ENCODE measurements at places on chromosomes 2 and 18.

DNA sequence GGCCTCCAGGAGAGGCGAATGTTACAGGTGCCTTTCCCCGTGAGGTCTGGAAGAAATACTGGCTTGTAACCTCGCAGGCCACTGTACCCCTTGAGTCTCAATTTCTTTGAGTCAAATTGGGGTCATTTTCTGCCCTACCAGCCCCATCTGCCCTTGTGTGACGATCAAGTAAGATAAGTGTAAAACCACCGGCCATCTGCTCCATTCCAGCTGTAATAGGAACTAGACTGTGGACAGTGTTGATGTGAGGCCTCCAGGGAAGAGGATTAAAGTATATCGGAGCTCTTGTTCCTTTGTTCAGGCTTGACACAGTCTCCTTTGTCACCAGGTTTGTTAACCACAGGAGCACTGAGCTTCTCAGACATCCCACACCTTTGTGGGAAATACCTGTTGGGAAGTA lies 65.6 kb downstream of the MRPS9 start:
- no peak for DNase-seq

GRCh38 chr2:235011607-235011928 lies 59.8 kb downstream of the SH3BP4 start:
- no peak for DNase-seq

- DNase-seq = no peak
Measured at GRCh38 chr2:237715459-237715947, 83.1 kb upstream of the RBM44 start.

GRCh38 chr2:97770445-97770844 lies 57.1 kb downstream of the ZAP70 start:
- DNase-seq = no peak

GRCh38 chr2:118817469-118817868 lies 30.0 kb downstream of the EN1 start:
- DNase-seq = no peak

GRCh38 chr2:193228276-193228675 lies 1033.5 kb upstream of the TMEFF2 start:
- no peak for DNase-seq

- no peak for DNase-seq
Measured at GRCh38 chr2:1780693-1781092, 36.4 kb upstream of the PXDN start.

DNA sequence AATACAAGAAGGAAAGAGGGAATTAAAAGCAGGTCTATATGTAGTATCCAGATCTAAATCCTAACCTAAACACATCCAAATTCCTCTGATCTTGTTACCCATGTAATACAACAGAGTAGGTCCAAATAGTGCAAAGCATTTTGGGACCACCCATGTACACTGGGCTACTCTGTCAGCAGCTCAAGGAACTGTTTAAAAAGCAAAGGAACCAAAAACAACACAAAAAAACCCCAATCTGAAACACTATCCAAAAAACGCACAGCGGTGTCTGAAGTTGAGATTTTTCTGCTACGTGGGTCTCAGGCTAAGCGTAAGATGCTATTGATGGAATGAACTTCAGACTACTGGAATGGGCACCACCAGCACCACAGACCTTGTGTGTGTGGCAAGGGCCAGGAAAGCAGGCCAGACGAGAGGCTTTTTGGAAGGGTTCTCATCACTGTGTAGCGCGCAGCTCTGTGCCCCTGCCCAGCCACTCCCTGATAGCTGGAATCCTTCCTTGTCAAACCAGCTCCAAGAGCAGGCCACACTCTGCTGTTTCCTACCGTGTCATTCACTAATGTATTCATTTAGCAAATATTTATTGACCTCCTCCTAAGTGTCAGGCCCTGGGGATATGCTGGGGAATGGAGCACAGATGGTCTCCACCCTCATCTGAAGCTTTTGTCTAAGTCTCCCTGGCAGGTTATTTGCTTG lies 101.4 kb downstream of the COLEC12 start:
- no peak for DNase-seq

GRCh38 chr2:62284471-62284870 lies 88.6 kb downstream of the B3GNT2 start:
- DNase-seq = no peak

- DNase-seq = no peak
Measured at GRCh38 chr2:47072018-47072691, 83.0 kb downstream of the STPG4 start.

DNA sequence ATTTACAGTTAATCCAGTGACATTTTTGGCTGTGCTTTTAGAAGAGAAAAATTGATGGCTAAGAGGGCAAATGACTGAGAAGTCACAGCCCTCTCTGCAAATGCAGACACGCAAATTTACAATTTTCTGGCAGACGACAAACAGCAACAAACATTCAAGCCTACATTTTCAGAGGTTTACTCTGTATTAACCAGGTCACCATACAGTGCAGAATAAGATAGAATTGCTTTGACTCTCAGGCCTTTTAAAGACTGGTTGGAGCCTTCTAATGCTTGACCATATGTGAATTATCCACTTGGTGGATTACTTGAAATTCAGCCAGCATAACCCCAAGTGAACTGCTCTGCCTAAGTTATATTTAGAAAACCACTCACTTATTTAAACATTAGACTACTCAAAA lies 280.9 kb upstream of the STON1 start:
- DNase-seq = no peak
